ENCODE measurements at places on chromosomes 1 and 21. TPM values are rescaled to one million over a fixed set of nuclear protein-coding genes. Genes with fewer than 3 reads are reported as not detected.
A peak's percentile ranks its signal among the peaks of the same experiment; 100 is the strongest.

CRB1 gene
- total RNA-seq, result 0.90 TPM

OR2L5 gene
- not detected for total RNA-seq

ZFP69B gene
- 9.0 TPM for total RNA-seq

RUNX3 gene
- total RNA-seq, result 0.13 TPM

DNA sequence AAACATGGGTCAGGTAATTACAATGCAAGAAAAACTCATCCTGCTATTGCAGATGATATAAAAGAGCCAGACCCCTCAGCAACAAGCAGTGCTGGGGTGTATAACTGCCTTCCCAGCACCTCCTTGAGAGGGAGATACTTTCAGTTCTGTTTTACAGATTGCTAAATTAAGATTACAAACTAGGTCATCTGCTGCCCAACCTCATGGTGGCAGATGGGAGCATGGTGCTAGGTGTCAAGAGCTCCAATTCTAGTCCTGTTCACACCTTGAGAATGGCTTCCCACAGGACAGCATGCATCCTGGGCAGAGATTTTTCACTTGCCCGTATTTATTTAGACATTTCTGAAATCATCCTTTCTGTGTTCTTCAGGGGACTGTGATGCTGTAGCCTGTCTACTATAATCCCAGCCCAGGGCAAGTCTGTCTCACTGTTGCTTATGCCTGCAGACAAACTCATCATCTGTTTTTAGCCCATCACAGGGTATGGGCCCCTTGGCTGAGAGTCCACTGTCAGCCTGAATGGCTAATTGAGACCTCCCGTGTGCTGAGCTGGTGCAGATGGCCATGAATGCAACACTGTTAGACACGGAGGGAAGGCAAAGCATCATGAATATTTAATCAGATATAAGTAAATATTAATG is 40.2 kb upstream of the PBX1 start:
- H3K27ac ChIP-seq, result no peak overlapping the region
- no peak overlapping the region for H3K4me3 ChIP-seq
- H3K4me1 ChIP-seq, result peaks cover 19% of the 10 kb centered on the region

DNA sequence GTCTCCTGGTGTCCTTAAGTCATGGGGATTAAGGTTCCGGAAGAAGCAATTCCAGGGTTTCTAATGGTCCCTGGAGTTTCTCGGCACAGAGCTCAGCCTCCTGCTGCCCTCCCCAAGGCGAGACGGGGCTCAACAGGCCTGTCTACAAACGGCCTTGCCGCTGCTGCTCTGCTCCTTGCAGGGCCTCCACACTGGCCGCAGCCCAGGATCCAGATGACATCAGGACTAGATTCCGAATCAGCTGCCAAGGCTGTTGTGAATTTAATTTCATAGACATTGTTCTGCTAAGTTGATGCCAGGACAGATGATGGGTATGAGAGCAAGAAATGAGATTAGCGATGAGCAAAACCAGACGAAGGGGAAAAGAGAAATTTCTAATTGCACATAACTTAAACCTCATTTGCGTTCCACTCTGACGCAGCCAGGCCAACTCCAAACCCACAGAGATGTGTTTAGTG is 103.6 kb upstream of the BACE2 start:
- H3K4me1 ChIP-seq, result peaks cover 15% of the 10 kb centered on the region
- no peak overlapping the region for H3K4me3 ChIP-seq
- peaks cover 24% of the 10 kb centered on the region for H3K27me3 ChIP-seq
- no peak overlapping the region for H3K27ac ChIP-seq
- DNase-seq, result no peak

- H3K27me3 ChIP-seq, result peaks cover 67% of the 10 kb centered on the region
- H3K27ac ChIP-seq, result no peak overlapping the region
- H3K36me3 ChIP-seq, result no peaks in the 10 kb centered on the region
- no peaks in the 10 kb centered on the region for H3K4me1 ChIP-seq
- no peak overlapping the region for H3K4me3 ChIP-seq
Observed at GRCh38 chr1:34642679-34643078, 112.2 kb upstream of the GJB5 start.

DNA sequence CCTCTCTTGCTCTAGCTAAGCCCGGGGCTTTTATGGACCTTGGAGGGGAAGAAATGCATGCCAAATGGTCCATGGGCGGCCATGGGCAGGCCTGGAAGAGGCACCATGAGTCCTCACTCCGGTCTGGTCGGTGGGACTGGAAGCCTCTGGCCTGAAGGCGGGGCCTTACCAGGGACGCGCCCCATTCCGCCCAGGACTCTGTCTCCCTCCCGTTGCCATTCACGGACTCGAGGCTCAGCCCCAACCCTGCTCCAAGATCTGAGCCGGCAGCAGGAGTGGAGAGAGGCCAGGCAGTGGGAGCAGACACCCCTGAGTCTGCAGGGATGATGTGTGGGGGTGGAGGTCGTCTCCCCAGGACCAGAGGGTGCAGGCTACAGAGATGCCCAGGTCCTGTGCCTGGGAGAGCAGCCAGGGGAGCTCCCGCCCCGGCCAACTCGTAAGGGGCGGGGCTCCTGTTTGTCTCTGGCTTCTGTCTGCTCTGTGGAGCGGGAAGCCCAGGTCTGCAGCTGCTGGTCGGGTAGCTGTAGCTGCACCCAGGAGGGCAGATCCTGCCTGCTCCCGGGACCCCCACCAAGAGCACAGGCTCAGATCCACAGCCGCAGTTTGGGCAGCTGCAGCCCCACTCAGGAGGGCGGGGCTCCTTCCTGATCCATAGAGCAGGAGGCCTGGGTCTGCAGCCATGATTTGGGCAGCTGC is 8.3 kb upstream of the KANK4 start:
- DNase-seq, result no peak
- peaks cover 13% of the 10 kb centered on the region for H3K4me1 ChIP-seq
- no peaks in the 10 kb centered on the region for H3K36me3 ChIP-seq
- no peak overlapping the region for H3K4me3 ChIP-seq
- no peak overlapping the region for H3K27ac ChIP-seq
- no peaks in the 10 kb centered on the region for H3K27me3 ChIP-seq

- no peaks in the 10 kb centered on the region for H3K27me3 ChIP-seq
- H3K4me1 ChIP-seq, result peaks cover 44% of the 10 kb centered on the region
- DNase-seq, result no peak
- no peaks in the 10 kb centered on the region for H3K36me3 ChIP-seq
- H3K27ac ChIP-seq, result no peak overlapping the region
- H3K4me3 ChIP-seq, result no peak overlapping the region
Observed at GRCh38 chr21:45550522-45551210, 8.4 kb upstream of the SLC19A1 start.

- peak overlapping the region; percentile 73 for H3K27ac ChIP-seq
- no peak overlapping the region for H3K4me3 ChIP-seq
- H3K4me1 ChIP-seq, result peaks cover 71% of the 10 kb centered on the region
- H3K36me3 ChIP-seq, result no peaks in the 10 kb centered on the region
Observed at GRCh38 chr1:204348722-204349121, 11.0 kb downstream of the PLEKHA6 start.

- peaks cover 6% of the 10 kb centered on the region for H3K36me3 ChIP-seq
- DNase-seq, result no peak
- H3K4me3 ChIP-seq, result no peak overlapping the region
- no peaks in the 10 kb centered on the region for H3K27me3 ChIP-seq
- H3K27ac ChIP-seq, result no peak overlapping the region
- H3K4me1 ChIP-seq, result peaks cover 17% of the 10 kb centered on the region
Observed at GRCh38 chr21:28767523-28767922, 225.2 kb downstream of the LTN1 start.
